Forelimb muscle (tissue), 1 donor: ENCODE measurements at places on chromosomes 2 and 18. TPM values are rescaled to one million over a fixed set of nuclear protein-coding genes. Genes with fewer than 3 reads are reported as not detected.

NXPH2 gene
- 13.0 TPM for polyA plus RNA-seq

DNA sequence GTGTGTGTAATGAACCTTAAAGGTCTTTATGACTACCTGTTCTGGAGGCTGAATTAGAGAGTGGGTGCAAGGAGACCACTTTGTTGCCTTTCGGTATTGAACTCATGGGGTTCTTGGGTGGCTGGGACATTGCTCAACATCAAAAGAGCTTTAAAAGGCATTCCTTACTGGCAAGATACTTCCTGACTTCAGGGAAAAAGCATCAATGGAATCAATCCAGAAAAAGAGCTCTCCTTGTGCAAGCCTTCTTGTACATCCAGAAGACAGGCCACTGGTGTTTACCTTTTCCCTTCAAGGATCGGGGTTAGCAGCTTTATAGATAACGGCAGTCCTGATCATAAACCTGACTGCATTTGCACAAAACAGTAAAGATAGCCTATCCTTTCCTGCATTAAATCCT lies 9.5 kb downstream of the PNO1 start:
- no peak for DNase-seq

- DNase-seq: no peak
Observed at GRCh38 chr18:46909497-46909896, 7.8 kb downstream of the PIAS2 start.

GRCh38 chr2:20723543-20723942 lies 56.6 kb downstream of the GDF7 start:
- DNase-seq: no peak

GRCh38 chr2:173590276-173590861 lies 235.7 kb downstream of the CDCA7 start:
- DNase-seq: no peak

- no peak for DNase-seq
Observed at GRCh38 chr2:198062826-198063225, 258.4 kb downstream of the PLCL1 start.

GRCh38 chr2:115649731-115650130 lies 1207.3 kb downstream of the DPP10 start:
- no peak for DNase-seq

DNA sequence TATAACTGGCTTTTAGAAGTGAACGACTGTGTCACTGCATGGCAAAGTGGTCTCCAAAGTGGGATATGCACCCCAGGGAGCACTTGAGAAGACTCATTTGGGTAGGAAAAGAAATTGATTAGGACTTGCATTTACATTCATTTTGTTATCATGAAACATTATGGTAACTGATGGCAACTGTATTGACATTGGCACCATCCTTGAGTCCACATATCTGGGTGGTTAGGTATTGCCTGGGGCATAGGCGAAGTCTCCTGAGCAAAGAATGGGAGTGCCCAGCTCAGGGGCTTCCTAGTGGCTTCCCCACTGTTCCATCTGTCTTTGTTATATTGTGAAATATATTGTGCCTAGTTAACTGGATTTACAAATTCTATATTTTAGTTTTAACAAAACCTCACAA lies 29.2 kb downstream of the SPATS2L start:
- DNase-seq: no peak

DNA sequence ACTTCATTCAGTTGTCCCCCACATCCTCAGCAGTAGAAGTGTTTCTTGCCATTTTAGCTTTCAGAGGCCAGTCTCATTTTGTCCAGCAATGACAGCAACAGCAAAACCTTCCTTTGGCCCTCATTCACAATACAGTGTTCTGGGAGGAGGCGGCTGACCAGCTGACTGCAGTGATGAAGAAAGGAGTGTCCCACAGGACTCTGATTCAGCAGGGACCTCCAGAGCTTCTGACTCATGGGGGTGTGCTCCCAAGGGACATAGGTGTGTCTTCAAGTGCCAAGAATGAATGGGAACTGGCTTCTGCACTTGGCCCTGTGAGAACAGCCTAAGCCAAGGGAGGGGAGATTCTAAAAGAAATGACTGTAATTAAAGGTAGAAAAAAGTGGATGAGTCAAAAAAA lies 147.0 kb upstream of the PELI1 start:
- DNase-seq: no peak

LYPD6 gene
- polyA plus RNA-seq: 2.3 TPM

DNA sequence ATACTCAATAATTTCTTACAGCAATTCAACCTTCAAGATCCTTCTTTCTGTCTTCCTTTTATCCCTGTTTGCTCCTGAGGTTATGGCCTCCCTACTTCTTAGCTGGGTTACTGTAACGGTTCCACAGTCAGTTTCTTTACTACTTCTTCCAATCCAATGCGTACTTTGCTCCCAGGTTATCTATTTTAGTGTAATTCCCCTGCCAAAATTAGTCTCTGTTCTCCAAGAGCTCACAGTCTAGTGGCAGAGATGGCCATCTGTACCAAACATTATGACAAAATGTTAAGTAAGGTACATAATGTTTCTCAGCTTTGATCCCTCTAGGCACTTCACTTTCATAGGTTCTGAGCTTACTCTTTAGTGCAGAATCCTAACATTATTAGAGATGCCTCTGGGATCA lies 85.0 kb upstream of the WDSUB1 start:
- no peak for DNase-seq

DNA sequence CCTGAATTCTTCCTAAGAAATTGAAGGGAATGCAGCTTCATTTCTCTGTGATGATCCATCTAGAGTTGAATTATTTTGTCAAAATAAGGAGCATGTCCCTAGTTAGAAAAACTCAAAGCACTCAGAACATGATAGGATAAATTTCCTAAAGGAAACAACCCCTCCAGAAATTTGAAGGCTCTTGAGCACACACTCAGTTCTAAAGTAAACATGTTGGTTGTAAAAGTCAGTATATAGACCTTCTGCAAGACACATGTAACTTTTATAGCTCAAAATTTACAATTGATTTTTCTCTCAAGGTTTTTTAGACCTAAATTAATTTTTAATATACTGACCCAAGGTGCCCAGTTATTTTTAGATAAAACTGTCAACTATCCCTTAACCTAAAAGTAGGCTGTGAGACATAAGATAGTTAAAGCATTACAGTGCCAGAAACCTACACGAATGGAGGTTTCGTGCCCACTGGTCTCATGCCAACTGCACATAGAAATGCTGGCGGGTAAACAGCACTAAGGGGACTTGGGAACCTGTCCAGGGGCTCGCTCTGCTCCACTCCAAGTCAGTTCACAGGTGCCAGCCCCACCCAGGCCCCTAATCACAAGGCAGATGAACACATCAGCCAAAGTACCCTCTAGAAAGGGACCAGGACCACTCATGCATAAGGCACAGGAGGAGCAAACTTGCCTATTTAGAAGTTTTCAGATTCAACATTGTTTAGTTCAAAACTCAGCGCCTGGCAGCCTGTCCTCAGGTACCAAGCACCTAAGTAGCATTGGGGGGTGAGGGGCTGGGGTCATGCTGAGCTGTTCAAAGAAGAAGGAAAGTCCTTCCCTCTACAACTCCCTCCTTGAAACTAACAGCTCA lies 106.5 kb downstream of the SMC6 start:
- DNase-seq: no peak

DNA sequence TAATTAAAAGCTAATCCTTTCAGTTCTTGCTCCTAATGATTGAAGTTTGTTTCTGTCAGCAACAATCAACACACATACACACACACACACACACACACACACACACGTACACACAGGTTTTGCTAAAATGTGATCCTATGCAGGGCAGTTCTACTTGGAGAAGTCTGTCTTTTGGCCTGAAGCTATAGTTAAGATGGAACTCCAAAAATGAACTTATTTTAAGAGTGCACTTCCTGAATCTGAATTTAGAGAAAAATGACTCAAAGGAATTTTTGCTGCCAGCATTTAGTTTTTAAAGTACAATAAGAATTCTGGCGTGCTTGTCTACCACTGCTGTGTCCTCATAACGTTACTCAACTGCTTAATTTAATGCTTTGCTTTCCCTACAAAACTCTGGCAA lies 6.6 kb downstream of the GALNT5 start:
- DNase-seq: no peak

EFEMP1 gene
- polyA plus RNA-seq: 29.9 TPM

DNA sequence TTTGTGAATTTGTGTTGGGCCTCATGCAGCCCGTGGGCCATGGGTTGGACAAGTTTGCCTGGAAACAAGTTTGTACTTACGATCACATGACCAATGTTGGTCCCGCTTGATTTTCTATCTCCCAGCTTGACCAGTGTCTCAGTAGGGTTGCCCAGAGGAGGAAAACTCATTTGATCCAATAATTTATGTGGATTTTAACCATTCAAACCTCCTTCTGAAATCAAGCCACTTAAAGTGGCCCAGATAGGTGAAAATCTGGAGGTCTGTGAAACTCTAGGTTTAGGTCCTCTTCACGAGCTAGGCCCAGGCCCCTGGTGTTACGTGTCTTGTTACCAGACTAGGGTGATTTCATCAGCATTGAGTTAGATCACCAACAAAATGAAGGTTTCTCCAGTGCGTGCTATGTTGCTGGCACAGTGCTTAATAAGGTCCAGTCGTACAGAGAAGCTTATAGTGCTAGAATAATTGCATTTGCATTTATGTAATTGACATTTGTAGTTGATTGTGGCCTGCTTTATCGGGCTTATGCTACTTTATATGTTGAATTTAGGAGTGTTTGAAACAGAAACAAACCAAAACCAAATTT lies 4.4 kb downstream of the ACTR2 start:
- no peak for DNase-seq

- no peak for DNase-seq
Observed at GRCh38 chr2:24544456-24545115, 53.5 kb downstream of the NCOA1 start.

DNA sequence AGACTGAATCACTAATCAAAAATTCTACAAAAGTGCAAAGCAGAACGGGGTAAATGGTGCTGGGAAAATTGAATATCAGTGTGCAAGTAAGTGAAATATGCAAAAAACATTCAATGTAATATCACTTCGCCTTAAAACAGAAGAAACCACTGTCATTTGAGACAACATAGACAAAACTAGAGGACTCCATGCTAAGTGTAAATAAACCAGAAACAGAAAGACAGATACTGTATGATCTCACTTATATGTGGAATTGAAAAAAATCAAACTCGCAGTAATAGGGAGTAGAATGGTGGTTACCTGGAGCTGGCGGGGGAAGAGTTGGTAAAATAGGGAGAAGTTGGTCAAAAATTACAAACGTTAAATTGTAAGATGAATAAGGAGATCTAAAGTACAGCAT lies 1420.0 kb upstream of the CDH2 start:
- DNase-seq: no peak

ACTR2 gene
- 110 TPM for polyA plus RNA-seq

- DNase-seq: no peak
Observed at GRCh38 chr2:168015274-168015953, 232.0 kb downstream of the STK39 start.

PTPRM gene
- 85.4 TPM for polyA plus RNA-seq

LRRTM4 gene
- 0.58 TPM for polyA plus RNA-seq

DNA sequence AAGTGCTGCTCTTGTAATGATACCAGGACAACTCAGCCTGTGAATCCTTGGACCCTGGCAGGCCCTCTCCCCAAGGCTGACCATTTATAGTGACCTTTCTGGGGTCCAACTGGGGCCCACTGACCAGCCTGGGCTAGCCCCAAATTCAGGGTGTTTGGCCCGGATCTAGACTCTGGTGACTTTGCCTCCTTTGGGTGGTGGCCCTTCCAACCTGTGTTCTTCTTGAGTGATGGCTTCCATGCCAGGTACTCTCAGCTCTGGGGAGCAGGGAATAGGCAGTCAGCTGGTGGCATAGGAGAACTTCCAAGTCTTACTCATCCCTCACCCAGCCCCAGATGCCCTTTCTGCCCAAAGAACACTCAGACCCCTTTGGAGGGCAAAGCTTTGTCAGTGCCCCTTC lies 10.3 kb downstream of the MYO7B start:
- no peak for DNase-seq

GRCh38 chr2:8641301-8641965 lies 40.4 kb upstream of the ID2 start:
- no peak for DNase-seq

ZNF24 gene
- polyA plus RNA-seq: 32.7 TPM

DNA sequence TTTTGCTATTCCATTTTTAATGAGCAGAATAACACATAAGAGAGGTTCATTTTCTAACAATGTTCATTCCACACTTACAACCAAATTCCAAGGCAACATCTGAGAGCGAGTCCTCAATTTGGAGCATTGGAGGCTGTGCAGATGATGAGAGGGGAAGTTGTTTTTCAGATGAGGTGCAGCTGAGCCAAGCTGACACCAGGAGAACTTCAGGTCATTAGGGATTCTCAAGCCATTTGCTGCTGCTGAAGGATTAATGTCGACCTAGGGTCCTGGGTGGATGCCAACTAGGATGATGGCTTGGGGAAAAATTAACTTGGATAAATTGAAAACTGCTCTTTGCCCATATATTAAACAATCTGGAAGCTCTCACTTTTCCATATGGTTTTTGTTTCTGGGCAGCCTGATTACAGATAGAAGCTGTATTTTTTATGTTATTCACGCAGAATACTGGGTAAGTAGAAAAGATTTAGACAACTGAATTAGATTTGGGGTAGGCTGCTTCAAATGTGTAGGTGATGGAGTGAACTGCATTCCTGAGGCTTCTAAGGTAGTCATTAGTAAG lies 206.4 kb upstream of the SLC39A10 start:
- no peak for DNase-seq

GRCh38 chr18:66676699-66677098 lies 72.8 kb upstream of the CDH19 start:
- DNase-seq: no peak

GRCh38 chr2:136124805-136125204 lies 6.9 kb upstream of the CXCR4 start:
- no peak for DNase-seq

TCF23 gene
- 0.49 TPM for polyA plus RNA-seq

GRCh38 chr2:181772334-181772733 lies 92.0 kb upstream of the NEUROD1 start:
- no peak for DNase-seq

TMEM87B gene
- polyA plus RNA-seq: 11.8 TPM

GAD1 gene
- polyA plus RNA-seq: 0.83 TPM

ALLC gene
- polyA plus RNA-seq: not detected

CDK5R2 gene
- 0.29 TPM for polyA plus RNA-seq

DNA sequence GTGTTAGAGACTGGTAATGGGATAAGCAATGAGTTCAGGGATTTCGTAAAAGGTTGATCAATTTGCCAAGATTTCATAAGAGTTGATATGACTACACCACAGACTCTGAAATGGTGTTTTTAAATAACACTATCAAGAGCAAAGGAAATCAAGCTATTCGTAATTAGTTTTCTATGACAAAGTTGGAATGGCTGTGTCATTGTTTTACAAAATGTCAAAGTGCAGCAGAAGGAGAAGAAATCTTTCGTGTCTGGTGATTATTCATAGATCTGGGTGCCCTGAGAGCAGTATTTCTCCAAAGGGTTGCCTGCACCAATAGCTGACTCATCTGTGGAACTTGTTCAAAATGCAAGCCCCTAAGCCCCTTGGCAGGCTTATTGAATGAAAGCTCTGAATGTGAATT lies 70.1 kb downstream of the NABP1 start:
- no peak for DNase-seq
